Renal pelvis (tissue), 12 donors: ENCODE measurements at places on chromosomes 12 and 14.
A peak's percentile ranks its signal among the peaks of the same experiment; 100 is the strongest.

- DNase-seq, result peak; percentile 57
Observed at GRCh38 chr12:6534945-6535696, 804 bp downstream of the GAPDH start.

GRCh38 chr14:60196291-60196690 lies 31.1 kb upstream of the DHRS7 start:
- DNase-seq, result no peak

DNA sequence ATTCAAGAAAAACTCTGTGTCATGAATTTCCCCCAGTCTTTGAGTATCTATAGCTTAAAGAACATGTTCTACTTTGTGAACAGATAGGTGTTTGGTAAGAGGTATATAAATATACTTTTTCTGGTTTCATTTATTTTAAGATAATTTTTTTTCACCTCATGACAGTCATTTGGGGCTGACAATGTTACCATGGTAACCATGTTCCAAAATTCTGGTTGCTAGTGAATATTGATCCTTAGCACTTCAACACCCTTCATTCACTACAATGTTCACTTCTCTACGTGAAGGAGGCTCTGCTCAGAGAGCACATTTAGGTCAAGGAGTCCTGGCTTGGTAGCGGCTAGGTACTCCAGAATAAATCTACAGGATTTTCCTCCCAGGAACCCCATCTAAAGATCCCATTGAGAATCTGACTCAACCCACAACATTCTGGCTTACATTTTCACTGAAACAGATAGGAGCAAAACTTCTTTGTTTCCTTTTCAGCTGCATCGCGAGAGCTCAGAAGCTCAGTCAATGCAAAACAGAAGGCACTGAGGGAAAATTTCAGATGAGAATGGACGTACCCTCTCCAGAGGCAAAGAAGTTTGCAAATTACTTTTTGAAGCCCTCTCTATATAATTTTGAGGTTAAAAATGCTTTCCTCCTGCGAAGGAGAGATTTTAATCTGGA lies 93.6 kb downstream of the ARF6 start:
- DNase-seq, result no peak

DNA sequence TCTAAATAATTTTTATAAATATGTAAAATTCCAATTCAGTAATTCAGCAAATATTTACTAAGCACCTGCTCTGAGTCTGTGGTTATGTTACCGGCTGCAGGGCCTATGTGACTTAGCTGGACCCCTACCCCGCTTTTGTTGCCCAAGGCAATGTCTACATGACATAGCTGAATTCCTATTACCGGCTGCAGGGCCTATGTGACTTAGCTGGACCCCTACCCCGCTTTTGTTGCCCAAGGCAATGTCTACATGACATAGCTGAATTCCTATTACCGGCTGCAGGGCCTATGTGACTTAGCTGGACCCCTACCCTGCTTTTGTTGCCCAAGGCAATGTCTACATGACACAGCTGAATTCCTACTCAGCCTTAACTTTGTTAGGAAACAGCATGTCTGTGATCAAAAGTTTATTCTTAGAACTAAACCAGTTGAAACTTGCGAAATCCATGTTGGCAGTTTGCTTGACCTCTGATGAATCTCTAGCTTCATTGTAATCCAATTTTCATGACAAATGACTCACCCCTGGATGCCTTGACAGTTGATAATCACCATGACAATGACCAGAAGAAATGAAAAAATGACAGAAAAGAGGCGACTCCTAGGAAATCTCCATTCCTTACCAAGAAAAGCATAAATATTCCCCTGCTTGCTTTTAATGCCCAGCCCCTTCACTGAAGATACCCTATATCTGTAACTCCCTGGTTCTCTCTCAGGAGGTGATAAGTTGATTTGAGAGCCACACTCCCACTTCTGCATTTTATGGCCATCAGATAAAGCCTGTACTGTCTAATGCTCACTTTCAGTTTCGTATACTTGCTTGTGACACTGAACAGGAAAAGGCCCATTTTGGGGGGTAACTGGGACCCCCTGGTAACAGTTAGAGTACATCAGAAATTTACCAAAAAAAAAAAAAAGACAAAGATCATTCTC lies 148.4 kb upstream of the SYT10 start:
- DNase-seq, result no peak
